ENCODE measurements at places on chromosomes 16 and 17.

- no peak for DNase-seq
These were observed 407.3 kb downstream of the XYLT1 start for GRCh38 chr16:17063201-17064139.

DNA sequence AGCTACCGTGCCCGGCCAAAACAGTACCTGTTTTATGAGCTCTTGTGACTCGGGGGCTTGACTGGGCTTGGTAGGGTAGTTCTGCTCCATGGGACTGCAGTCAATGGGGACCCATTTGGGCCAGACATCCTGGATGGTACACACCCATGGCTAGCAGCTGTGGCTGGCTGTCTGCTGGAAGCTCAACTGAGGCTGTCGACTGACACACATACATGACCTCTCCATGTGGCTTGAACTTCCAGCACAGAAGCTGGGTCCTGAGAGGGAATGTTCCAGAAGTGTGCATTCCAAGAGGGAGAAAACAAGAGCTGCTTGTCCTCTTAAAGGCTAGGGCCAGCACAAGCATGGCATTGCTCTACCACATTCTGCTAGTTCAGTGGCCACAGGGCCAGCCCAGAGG lies 14.9 kb upstream of the NKD1 start:
- no peak for DNase-seq

DNA sequence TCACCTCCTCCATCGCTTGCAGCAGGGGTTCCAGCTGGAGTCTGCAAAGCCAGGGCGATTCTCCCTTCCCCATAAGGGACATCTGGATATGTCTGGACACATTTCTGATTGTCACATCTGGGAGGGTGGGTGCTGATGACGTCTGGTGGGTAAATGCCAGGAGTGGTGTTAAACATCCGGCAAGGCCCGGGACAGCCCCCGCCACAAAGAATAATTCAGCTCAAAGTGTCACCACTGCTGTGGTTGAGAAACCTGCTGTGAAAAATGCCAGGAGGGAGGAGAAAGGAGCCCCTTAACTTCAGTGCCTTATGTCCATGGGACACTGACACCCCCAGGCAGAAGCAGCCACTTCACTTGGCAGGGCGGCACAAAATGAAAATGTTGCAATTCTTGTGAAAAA lies 179.4 kb upstream of the SDK2 start:
- DNase-seq, result no peak

- peak; percentile 78 for DNase-seq
These were observed 41.0 kb downstream of the STAT5A start for GRCh38 chr17:42329025-42329976.

DNA sequence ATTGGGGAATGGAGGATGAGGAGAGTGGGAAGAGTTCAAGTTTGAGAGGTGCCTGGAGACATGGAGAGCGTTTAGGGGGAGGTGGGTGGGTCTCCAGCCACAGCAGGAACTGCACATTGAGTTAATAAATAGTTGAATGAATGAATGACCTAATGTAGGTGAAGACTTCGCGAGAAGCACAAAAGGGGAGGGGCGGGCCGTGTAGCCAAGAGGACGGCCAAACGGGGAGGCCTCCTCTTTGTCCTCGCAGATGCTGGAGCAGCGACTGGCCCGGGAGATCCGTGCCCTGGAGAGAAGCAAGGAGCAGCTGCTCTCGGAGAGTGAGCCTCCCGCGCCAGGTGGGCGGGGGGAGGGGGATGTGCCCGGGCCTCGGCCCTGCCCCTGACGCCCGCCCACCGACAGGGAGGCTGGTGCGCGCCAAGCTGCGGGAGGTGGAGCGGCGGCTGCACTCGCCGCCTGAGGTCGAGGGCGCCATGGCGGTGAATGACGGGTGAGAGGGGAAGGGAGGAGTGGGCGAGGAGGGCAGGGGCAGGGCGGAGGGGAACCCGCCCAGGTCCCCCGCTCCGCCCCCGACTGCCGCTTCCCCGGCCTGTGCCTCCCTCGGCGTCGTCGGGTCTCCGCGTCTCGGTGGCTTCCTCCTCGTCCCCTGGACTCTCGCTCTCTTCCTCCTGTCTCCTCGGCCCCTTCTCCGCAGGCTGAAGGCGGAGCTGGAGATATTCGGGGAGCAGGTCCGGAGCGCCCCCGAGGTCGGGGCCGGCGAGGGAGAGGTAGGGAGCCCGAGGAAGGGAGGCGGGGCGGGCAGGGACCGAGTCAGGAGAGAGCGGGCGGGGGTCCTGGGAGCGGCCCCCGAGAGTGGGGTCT lies 12.9 kb downstream of the SYCE1L start:
- peak; percentile 71 for DNase-seq

DNA sequence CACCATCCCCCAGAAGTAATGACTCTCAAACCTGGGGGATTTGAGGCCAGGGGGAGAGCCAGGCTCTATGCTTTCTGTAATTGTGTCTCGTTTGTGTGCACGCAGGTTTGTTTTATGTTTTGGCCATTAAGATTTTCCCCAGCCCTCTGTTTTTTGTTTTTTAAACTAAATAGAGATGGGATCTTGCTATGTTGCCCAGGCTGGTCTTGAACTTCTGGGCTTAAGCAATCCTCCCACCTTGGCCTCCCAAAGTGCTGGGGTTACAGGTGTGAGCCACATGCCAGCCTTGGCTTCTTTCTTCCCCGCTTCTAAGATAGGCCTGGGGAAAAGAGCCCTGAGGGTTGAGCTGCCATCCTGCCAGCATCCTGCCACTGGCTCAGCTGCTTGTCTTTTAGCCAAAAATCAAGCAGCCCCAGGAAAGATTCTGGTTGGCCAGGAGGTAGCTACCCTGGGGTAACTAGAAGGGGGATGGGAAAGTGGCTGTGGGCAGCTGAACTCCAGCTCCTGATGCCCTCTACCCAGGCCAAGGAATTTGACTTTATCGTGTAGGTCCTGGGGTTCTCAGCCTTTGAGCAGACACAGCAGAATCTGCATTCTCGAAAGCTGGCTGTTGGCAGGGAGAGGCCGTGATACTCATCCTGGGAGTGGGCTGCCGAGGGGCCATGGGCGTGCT lies 18.4 kb downstream of the KDM8 start:
- DNase-seq, result no peak

- no peak for DNase-seq
These were observed 28.2 kb upstream of the ETV4 start for GRCh38 chr17:43574348-43574747.

GRCh38 chr17:82373731-82374625 lies 2.4 kb downstream of the UTS2R start:
- no peak for DNase-seq

DNA sequence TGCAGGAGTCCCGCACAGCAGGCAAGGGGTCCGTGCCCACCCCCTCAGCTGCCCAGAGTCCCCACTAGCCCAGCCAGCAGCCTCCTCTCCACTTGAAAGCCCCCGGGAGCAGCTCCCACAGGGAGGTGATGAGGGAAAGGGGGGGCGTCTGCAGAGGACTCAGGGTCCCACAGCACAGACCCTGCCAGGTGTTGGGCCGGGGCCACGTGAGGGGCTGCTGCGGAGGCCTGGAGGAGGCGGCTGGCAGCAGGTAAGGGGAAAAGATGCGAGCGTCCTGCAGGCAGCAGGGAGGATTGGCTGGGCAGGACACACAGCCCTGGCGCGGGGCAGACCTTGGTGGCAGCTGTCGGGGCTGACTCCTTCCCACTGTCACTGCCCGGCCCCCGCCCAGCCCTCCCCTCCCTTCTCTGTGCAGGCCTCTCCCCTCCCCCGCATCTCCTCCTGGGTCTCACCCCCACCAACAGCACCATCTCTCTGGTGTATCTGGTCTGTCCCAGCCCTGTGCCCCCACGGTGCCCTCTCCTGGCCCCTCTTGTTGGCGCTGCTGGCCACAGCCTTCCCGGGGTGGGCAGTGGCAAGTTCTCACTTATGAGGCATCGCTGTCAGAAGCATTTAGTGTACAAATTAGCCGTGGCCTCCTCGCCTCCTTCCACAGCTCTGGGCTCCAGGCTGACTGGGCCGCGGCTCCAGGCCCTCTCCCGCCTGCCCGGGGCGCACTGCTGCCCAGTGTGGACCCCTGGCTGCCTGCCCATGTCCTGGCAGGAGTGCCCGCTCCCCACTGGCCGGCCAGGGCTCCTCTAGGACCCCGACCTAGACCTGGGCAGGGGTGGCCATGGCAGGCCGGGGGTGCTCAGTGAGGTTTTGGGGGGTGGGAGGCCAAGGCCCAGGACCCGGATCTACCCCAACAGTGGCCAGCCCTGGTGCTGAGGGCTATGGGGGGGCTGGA lies 4.4 kb upstream of the PRR35 start:
- peak; percentile 13 for DNase-seq

GRCh38 chr16:1330260-1330914 lies 3.1 kb upstream of the BAIAP3 start:
- DNase-seq, result no peak

- no peak for DNase-seq
These were observed 15.6 kb upstream of the SLC13A2 start for GRCh38 chr17:28457890-28458289.

GRCh38 chr17:43636426-43636825 lies 25.3 kb downstream of the MEOX1 start:
- DNase-seq, result peak; percentile 30

DNA sequence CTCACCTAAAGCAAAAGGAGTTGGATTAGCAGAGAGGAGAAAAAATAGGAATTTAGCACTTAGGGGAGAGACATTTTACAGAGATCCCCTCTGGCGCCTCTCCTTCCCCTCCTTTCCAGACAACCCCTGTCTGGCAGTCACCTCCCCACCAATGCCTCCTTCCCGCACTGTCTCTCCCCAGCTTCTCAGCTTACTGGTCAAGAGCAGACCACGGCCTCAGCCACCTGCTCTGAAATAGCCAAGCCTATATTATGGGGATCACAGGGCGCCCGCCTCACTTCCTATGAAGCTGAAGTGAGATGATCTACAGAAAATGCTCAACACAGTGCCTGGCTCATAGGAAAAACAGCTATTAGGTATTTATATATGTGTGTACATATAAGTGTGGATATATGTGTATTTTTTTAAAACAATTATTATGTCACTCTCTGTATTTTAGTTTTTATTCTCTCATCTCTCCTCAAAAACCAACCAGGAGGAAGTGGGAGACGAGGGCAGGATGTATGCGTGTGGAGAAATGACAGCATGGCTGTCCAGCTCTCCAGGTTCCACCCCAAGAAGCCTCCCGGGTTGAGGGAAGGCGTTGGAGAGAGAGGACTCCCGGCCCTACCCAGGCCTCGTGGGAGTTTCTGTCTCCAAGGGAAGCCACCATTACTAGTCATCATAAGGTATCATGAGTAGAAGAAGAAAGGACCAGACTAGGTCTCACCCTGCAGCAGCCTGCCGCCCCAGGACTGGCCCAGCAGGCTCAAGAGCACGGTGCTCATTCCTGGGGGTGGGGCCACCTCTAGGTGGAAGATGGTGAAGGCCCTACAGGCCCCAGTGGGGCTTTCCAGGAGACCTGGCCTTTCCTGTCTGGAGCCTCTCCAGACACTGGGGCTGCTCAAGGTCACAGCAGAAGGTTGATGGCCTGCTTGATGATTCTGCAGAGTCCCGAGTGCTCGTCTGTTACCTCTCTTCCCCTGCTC lies 27.2 kb downstream of the MAP3K14 start:
- no peak for DNase-seq

DNA sequence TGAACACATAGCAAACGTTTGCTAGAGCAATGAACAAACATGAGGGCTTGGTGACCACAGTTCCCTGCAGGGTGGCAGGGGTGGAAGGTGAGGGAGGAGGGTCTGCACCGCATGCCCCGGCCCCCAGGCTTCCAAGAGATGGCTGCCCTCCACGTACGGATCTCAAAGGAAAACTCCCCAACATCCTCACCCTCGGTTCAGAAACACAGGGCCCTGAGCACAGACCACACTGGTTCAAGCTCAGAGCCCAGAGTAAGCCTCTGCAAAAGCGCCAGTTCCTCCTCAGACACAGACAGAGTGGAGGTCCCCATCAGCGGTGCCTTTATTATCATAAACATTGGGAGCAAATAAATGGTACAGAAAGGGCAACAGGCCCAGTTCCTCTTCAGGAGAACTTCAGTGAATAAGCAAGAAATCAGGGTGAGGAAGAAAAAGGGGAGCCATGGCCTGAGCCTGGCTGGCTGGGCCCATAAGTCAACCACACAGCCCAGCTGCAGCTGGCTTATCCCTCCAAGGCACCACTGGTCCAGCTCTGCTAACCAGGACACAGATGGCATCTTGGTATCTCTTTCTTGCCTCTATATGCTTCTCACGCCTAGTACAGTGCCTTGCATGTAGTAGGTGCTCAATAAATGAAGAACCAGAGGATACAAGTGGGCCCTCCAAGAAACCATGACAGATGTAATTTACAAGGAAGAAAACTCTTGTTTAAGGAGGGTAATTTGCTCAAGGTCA lies 11.0 kb downstream of the MPO start:
- no peak for DNase-seq

- DNase-seq, result no peak
These were observed 64.7 kb downstream of the TOM1L2 start for GRCh38 chr17:17907469-17907868.

DNA sequence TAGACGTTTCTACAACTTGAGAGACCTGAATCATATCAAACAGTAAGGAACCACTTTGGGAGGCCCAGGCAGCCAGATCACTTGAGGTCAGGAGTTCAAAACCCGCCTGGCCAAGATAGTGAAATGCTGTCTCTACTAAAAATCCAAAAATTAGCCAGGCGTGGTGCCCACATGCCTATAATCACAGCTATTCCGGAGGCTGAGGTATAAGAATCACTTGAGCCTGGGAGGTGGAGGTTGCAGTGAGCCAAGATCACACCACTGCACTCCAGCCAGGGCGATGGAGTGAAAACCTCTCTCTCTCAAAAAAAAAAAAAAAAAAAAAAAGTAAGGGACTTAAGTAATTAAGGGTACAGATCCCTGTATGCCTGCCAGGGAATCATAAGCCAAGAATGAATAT lies 103.4 kb upstream of the NUDT7 start:
- no peak for DNase-seq

DNA sequence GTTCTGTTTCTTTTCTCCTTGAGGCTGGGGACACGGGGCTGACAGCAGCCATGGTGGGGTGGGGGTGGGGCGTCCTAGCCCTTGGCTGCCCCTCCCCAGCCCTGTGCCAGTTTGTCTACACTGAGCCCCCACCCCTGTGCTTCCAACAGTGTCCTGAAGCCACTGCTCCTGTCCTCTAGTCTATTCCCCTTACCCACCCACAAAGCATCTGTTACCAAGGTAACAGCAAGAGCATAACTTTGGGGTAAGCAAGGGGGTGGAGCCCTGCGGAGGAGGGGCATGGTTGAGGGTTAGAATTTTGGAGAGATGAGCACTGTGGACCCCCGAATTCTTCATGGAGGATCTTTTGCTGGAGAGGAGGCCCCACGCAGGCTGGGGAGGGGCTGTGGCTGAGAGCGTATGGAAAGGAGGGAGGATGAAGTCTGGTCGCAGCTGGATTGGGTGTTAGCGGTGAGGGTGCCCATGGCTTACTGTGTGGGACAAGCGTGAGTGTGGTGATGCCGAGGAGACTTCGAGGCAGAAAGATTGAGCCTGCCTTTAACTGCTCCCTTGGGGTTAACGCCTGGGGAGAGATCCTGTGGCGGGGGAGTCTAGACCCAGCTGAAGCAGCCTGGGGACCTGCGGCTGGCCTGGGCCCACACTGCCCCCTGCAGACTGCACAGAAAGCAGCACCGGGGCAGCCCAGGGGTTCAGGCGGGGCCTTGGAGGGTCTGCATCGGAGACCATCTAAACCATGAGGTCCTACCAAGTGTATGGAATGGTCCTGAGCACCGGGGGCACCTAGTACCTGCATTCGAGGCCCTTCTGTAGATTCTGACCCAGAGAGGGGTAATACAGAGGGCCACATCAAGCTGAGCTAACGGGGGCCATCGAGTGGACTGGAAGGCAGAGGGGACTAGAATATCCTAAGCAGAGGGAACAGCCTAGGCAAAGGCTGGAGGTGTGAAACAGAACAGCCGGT lies 6.1 kb upstream of the STAC2 start:
- DNase-seq, result peak; percentile 49

All from LHCN-M2 (cell line).